Fibroblast of skin of abdomen (primary cell): ENCODE measurements at places on chromosomes 1 and 21.

DNA sequence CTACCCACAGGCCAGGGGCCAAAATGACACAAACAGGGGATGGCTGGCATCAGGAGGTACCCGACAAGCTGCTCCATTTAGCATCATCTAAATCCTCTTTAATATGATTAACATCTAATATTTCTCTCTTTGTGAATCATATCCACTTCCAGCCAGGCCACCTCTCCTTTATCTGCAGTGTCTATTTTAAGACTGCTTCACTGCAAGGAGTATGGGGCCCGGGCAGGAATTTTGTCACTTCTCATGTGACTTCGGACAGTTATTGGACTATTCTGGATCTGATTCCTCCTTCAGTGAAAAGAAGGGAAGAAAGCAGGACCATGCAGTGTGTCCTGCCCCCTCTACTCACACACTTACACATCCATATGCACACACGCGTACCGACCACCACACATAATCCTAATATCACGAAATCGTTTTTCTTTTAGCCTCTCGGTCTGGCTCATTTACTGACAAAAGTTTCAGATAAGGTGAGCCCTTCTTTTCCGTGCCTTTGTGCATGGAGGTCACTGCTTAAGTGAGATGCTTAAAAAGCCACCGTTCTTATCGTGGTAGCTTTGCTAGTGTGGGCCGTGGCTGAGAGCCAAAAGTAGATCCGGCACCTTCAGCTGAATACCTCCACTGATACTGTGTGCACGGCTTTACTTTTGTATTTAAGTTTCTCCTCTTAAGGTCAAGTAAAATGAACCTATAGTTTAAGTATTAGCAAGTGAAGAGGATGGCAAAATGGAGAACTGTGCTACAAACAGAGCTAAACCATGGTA is 26.0 kb downstream of the PROX1 start:
- DNase-seq, result no peak

DNA sequence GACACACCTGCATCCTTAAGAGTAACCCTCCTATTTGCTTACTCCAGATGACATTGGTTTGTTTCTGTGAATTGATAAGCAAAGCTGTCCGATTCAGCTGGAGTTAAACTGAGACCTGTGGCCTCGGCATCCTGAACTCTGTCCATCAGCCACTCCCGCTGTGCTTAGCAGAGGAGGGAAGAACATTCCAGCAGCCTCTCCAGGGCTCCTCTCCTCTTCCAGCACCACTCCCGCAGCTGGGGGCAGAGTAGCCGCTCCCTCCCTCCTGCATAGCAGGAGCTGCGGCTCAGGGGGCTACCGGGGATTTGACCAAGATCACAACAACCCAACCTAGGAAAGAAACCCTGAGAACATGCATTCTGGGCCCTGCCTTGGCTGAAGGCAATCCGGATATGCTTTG is 8.8 kb downstream of the LRRC38 start:
- no peak for DNase-seq

GRCh38 chr1:53024117-53024516 is 37.9 kb upstream of the PODN start:
- no peak for DNase-seq

DNA sequence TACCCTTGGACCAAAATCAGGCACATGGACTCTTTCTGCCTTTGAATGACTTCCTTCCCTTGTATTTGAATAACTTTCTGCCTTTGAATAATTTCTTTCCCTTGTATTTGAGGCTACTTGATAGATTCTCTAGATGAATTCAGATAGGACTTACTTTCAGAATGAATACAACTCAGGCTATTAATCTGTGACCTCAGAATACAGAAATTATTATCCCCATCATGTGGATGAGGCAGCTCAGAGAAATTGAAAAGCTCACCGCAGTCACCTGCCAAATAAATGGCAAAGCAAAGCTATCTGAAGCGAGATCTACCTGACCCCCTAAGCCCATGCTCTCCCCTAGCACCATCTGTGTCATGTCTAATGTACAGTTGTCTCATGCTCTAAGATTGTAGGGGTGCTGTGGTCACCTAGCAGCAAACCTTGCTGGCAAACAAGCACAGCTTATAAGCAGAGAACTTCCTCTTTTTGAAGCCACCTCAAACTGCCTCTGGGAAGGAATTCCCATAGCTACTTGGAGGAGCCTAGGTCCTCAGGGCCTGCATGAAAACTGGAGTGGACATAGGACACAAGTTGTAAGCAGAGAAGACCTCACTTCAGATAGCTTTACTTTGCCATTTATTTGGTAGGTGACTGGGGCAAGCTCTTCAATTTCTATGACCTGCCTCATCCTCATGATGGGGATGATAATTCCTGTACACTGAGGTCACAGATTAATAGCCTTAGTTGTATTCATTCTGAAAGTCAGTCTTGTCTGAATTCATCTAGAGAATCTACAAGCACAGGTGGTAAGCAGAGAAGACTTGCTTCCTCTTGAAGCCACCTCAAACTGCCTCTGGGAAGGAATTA is 66.1 kb downstream of the FASLG start:
- DNase-seq, result no peak

- DNase-seq, result no peak
Measured at GRCh38 chr1:116466810-116467557, 93.9 kb downstream of the ATP1A1 start.

DNA sequence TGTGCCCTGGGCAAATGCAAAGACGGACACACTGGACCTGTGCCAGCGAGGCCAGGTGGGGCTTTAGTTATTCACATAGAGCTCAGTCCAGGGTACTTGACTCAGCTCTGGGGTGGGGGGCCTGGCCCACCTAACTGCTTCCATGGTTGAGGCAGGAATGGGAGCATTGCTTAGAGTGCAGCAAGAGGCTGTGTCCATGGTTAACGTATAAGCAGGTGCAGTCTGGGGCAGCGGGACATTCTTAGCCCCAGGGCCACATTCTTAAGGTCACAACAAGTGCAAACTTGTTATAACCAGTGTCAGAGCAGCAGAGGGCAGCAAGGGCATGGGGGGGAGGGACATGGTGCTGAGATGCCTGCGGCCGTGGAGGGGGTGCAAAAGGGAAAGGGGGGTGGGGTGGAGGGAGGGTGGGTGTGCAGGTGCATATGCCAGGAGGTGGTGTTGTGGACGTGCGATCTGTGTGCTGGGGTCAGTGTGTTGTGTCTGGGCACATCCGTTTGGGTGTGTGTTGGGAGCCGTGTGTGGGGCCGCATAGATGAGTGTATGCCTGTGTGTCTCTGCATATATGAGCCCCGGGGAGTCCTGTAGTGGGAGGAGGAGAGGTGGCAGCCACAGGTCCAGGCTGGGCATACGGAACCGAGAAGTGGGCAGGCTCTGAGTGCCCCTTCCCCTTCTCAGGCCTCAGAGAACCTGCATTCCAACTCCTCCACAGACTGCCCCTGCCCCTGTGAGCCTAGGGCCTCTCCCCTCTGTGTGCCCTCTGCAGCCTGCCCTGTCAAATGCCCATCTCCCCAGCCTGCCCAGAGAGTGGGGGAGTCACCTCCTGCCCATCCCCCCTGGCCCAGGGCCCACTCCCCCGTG is 8.4 kb downstream of the KCNJ10 start:
- no peak for DNase-seq

DNA sequence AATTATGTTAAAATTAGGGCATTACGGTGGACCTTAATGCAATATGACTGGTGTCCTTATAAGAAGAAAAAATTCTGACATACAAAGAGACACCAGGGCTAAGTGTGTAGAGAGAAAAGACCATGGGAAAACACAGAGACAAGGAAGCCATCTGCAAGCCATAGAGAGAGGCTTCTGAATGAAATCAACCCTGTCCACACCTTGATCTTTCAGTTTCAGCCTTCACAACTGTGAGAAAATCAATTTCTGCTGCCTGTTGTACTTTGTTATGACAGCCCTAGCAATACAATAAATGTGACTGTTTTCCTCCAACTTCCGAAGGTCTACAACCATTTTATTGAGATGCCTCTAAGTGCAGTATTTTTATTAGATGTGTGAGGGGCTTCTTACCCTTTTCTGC is 1407.2 kb downstream of the MRPL39 start:
- no peak for DNase-seq

- no peak for DNase-seq
Measured at GRCh38 chr1:36530261-36530660, 47.5 kb upstream of the CSF3R start.

DNA sequence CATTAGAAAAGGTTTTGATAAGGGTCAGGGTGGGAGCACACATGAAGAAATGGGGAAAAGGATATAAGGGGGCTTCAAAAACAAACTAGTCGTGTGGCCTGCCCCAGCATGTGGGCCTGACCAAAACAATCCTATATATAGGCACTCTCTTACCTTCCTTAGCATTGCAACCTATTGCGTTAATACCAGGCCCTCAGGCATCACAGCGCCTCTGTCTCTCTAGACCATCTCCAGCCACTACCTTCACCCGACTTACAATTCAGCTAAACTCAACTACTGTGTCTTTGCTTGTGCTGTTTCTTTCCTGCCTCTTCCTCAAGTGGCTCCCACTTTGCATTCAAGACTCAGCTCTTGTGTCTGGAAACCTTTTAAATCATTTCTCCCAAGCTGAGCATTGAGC is 47.0 kb upstream of the GJA5 start:
- DNase-seq, result no peak

DNA sequence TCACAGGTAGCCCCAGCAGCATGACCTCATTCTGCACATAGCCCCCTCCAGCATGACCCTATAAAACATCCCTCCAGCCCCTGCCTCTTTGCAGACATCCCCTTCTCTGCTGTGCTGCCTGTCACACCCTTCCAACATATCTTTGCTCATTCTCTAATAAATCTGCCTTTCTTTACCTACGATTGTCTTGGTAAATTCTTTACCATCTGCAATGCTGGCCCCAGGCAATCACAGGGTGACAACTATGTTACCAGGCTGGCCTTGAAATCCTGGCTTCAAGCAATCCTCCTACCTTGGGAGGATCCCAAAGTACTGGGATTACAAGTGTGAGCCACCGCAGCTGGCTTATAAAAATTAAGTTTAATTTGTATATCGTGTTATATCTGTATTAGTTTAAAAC is 134.5 kb downstream of the VAV3 start:
- DNase-seq, result no peak

DNA sequence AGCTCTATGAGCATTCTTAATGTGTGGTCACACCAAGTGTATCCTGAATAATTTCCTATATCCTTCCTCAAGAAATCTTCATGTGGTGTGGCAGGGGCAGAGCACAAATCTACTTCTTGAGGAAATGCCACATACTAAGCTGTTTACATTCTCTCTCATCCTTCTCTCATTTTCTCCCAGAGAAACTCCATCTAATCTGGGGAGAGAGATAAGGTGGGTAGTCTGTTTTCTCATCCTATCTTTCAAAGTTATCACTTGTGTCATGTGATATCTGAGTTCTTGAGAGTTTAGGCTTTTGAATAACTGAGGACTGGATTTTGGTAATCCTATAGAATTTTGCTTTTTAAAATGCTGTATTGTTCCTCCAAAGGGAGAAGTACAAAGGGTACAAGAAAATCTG is 141.9 kb upstream of the LRRC7 start:
- DNase-seq, result no peak

- DNase-seq, result no peak
Measured at GRCh38 chr1:229699613-229700267, 73.7 kb downstream of the URB2 start.

DNA sequence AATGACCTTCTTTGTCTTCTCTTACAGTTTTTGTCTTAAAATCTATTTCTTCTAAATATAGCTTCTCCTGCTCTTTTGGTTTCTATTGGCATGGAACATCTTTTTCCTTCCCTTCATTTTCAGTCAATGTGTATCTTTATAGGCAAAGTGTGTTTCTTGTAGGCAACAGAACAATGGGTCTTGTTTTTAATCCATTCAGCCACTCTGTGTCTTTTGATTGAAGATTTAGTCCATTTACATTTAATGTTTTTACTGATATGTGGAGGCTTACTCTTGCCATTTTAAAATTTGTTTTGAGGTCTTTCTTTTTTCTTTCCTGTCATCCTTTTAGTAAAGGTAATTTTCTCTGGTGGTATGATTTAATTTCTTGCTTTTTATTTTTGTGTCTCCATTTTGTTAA is 271.2 kb upstream of the ZP4 start:
- DNase-seq, result no peak

- DNase-seq, result no peak
Measured at GRCh38 chr1:38833146-38833545, 26.4 kb downstream of the RRAGC start.

DNA sequence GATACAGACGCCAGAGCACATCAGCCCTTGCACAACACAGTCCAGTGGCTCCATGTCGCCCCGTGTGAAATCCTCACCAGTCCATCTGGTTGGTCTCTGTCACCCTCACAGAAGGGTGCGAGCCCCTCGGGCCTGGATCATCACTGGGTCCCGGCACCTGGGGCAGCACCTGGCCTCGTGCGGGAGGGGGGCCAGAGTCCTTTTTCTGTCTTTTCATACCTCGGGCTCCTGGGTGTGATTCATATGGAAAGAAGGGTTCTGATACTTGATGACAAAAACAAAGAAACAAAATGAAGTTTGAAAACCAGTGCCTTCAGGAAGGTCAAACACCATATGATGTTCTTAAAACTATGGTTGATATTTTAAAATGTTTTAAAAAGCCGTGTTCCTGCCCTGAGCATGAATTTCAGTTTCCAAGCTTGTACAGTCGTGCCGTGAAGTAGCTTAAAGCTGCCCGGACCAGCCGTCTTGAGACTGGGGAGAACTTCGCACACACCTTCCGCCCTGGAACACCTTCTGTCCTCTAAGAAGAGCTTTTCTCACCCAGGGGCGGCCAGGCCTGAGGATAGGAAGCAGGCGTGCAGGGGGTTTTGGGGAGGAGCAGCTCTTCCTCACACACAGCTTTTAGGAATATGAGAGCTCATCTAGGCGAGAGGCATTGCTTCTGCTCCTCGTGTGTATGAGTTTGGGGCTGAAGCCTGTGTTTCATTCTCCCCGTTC is 35.2 kb downstream of the SLC37A1 start:
- no peak for DNase-seq

GRCh38 chr1:15727424-15727823 is 8.6 kb upstream of the SLC25A34 start:
- no peak for DNase-seq

GRCh38 chr1:157770442-157771043 is 6.4 kb downstream of the FCRL2 start:
- no peak for DNase-seq

- DNase-seq, result peak; percentile 67
Measured at GRCh38 chr1:204363335-204364114, 3.8 kb upstream of the PLEKHA6 start.

- DNase-seq, result no peak
Measured at GRCh38 chr1:201213926-201214325, 23.3 kb downstream of the IGFN1 start.

- no peak for DNase-seq
Measured at GRCh38 chr1:201357211-201357610, 20.3 kb downstream of the TNNT2 start.

DNA sequence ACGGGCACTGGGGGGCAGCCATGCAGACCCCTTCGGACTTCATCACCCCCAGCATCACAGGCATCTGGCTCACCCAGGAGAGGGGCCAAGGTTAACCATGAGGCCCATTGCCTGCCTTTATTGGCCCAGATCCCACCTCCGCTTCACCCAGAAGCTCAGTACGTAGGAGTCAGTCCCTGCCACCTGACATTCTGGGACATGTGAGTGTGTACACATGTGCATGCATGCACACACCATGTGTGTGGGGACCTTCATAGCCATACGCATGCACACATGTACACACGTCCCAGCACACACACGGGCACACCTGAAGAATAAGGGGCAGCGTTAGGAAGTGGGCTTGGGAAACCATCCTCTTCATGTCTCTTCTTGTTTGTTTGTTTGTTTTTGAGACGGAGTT is 24.1 kb upstream of the TRAPPC10 start:
- no peak for DNase-seq
